Panc1 (cell line): ENCODE measurements at places on chromosomes 3 and 15.

GRCh38 chr3:114847564-114847963 lies 299.5 kb downstream of the ZBTB20 start:
- DNase-seq: no peak

GRCh38 chr15:68818066-68818768 lies 2.5 kb downstream of the ANP32A start:
- DNase-seq: no peak

- DNase-seq: no peak
Observed at GRCh38 chr15:28944696-28945300, 59.0 kb downstream of the APBA2 start.

DNA sequence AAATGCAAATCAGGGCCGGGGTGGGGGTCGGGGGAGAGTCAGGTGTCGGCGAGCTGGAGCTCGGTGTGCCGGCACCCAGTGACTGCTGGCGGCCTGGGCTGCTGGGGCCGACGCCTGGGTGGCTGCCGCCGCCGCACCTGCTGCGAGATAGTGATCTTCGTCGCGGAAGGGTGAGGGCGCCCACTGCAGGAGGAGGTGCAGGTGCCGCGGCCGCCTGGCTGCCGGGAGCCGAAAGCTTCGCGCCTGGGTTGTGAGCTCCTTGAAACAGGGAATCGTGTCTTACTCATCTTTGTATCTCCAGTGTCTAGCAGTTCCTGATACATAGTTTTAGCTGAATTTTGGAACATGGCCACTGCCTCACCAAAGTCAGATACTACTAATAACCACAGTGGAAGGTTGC lies 64.0 kb upstream of the CPOX start:
- DNase-seq: no peak

- DNase-seq: no peak
Observed at GRCh38 chr3:125207507-125207906, 5.0 kb downstream of the SLC12A8 start.

GRCh38 chr3:14553871-14554270 lies 13.7 kb upstream of the GRIP2 start:
- DNase-seq: no peak

DNA sequence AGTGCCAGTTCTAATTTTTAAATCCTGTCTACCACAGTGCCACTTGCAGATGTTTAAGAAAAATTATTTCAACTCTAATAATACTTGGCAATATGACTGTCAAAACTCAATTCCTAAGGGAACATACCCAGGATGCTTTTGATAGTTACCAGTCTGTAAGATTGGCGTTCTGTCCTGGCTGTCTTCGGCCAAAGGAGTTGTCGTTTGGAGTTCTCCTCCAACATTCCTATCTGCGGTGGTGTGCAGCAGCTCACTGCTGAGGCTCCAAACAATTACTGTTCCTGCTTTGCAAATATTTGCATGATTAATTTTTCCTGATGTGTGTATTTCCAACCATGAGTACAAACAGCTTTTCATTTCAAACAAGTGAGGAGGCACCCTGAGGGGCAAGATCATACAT lies 330.8 kb upstream of the DPH6 start:
- no peak for DNase-seq

GRCh38 chr15:42483677-42484076 lies 7.3 kb downstream of the ZNF106 start:
- DNase-seq: no peak

GRCh38 chr3:45362161-45362560 lies 26.2 kb upstream of the LARS2 start:
- DNase-seq: no peak

GRCh38 chr3:187288131-187288854 lies 3.2 kb downstream of the MASP1 start:
- no peak for DNase-seq

DNA sequence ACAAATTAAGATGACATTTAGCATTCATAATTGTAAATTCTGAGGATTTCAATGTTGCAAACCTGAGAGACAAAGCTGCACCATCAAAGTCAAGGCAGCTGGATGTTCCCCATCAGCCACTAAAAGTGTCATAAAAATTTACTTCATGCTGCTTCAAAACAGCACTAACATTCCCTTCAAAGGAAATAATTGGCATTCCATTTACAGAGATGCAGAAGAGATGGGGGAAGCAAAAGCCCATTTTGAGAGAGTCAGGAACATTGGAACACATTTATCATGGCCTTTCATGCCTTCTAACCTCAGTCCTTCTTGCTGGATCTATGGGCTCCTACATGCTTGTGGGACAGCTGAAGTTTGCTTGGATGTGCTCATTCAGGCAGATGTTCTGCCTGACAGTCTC lies 6.4 kb upstream of the TMEM158 start:
- DNase-seq: no peak

- no peak for DNase-seq
Observed at GRCh38 chr15:98547741-98548138, 100.6 kb upstream of the IGF1R start.

- DNase-seq: no peak
Observed at GRCh38 chr3:141266797-141267555, 35.4 kb downstream of the PXYLP1 start.

DNA sequence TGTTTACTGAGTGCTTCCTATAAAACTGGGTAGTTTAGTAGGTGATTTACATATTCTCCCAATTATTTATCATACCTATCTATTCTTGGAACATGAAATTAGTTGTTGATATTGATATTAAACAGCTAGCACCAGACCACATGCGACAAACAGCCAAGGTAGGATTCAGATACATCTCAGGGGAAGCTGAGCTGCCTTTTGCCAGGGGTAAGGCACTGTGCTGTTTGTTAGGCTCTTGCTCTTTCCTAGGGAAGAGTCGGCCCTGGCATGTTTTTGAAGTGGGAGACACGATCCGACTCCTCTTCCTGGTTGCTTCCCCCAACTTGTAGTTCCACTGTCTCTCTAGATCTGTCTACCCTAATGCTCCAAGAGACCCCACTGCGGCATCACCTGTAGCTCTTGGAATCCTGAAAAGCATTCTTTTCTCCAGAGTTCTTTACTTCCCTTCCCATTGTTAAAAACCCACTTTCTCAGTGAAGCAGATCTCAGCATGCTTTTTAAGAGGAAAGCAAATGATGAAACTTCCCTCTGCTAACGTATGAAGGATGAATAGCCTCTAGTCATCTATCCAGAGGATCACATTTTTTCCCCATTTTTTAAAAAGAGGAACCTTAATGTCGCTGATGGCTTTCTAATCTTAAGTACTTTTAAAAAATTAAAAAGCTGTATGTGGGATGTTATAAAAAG lies 138.4 kb downstream of the GHSR start:
- DNase-seq: no peak
